ENCODE measurements at places on chromosomes 13 and 19. TPM values are rescaled to one million over a fixed set of nuclear protein-coding genes. Genes with fewer than 3 reads are reported as not detected.

SIGLEC5 gene
- total RNA-seq = not detected

MAMSTR gene
- 2.1 TPM for total RNA-seq

ZNF491 gene
- 2.0 TPM for total RNA-seq

REEP6 gene
- total RNA-seq = 3.3 TPM

SULT2B1 gene
- total RNA-seq = not detected

CYP4F11 gene
- not detected for total RNA-seq

IQCN gene
- total RNA-seq = 5.5 TPM

PSG6 gene
- total RNA-seq = not detected

GSX1 gene
- not detected for total RNA-seq
